ENCODE measurements at places on chromosomes 2 and 18. TPM values are rescaled to one million over a fixed set of nuclear protein-coding genes. Genes with fewer than 3 reads are reported as not detected.

SDC1 gene
- not detected for polyA plus RNA-seq

KIF3C gene
- polyA plus RNA-seq: 1.1 TPM

PLGLB2 gene
- polyA plus RNA-seq: 0.31 TPM

ZC3H15 gene
- polyA plus RNA-seq: 57.3 TPM

NEUROD1 gene
- not detected for polyA plus RNA-seq

CCDC68 gene
- not detected for polyA plus RNA-seq

LIMS2 gene
- polyA plus RNA-seq: 3.4 TPM

DSG1 gene
- polyA plus RNA-seq: not detected

FHOD3 gene
- polyA plus RNA-seq: not detected

ABCB11 gene
- not detected for polyA plus RNA-seq
